Bladder microvascular endothelial cell (primary cell): ENCODE measurements at places on chromosomes 3 and 15. TPM values are rescaled to one million over a fixed set of nuclear protein-coding genes. Genes with fewer than 3 reads are reported as not detected.

Gene SIDT1
- not detected in 2 replicates for total RNA-seq

Gene IL17RB
- 0.38 TPM in 1 of 2 replicates, not detected in the other for total RNA-seq

Gene C3orf49
- total RNA-seq: not detected in 2 replicates

Gene ZNF501
- total RNA-seq: 4.4 and 5.3 TPM in 2 replicates

Gene TLR9
- total RNA-seq: under 0.01 and 0.06 TPM in 2 replicates

Gene ANKUB1
- not detected in 2 replicates for total RNA-seq

Gene PPP1R14D
- not detected in 2 replicates for total RNA-seq

Gene ACSBG1
- total RNA-seq: not detected in 2 replicates

Gene RTP4
- total RNA-seq: 1.6 and 2.8 TPM in 2 replicates

Gene ARNT2
- under 0.01 and 0.44 TPM in 2 replicates for total RNA-seq

Gene RTP3
- not detected in 2 replicates for total RNA-seq

Gene CKMT1A
- total RNA-seq: not detected in 2 replicates
